ENCODE measurements at places on chromosomes 1 and 21.
A peak's percentile ranks its signal among the peaks of the same experiment; 100 is the strongest.

- peak; percentile 21 for DNase-seq
Measured at GRCh38 chr1:22919341-22920025, 53.2 kb downstream of the LACTBL1 start.

- DNase-seq = no peak
Measured at GRCh38 chr1:11151826-11152612, 37.1 kb upstream of the ANGPTL7 start.

GRCh38 chr1:203590603-203591002 is 36.0 kb upstream of the ATP2B4 start:
- DNase-seq = no peak

DNA sequence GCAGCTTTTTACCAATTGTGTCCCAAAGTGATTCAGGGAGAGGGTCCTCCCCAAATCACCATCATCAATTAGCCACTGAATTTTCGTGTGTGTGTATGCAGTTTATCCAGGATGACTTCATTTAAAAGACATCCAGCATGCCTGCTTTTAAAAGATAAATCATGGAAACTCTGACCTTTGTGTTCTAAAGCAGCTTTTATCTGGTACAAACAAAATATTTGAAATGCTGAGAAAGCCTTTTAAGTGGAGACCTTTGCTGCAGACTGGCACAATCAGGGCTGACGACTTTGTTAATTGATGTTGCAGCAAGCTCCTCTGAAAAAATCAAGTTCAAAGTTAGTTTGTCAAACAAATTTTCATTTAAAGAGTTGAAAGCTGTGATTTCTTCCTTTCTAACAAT is 104.7 kb downstream of the PCP4 start:
- no peak for DNase-seq

DNA sequence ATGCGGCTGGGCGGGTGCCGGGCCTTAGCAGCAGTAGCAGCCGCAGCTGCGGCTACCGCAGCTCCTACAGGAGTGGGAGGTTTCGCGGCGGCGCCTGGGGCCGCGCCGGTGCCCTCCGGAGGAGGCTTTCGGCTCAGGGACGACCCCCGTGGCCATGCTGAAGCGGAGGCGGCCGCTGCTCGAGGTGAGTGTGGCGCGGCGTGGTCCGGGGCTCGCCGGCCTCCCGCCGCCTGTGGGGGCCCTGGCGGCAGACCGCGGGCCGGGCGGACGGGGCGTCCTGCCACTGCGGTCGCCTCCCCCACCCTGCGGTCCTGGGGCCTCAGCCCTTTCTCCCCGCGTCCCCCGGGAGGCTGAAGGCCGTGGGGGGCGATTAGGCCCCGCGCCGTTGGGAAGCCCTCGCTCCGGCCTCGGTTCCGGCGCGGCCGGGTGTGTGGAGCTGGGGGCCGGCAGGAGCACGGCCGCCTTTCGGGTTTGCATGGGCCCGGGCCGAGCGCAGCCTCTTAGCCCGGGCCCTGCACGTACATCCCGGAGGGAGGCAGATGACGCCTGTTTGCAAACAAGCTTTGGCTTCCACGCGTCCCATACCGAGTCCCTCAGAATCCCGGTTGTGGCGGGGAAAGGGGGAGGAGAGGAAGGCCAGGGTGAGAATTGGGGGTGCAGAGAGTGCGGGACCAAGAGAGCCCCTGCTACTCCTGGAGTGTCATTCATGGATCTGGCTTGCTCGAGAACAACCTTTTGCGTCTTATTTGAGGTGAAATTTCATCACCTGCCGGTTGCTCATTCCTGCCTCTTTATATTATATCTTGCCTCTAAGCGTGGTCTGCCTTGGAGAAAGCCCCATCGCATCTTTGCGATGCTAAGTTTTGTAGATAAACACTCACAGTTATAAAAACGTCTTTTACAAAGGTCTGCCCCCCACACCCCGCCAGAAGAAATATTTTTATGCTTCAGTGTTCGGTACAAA is 613 bp downstream of the ZFYVE9 start:
- DNase-seq = peak; percentile 76

GRCh38 chr1:200038981-200039848 is 11.7 kb downstream of the NR5A2 start:
- peak; percentile 57 for DNase-seq

GRCh38 chr1:6414443-6414844 is 5.3 kb downstream of the HES2 start:
- peak; percentile 66 for DNase-seq

GRCh38 chr1:240947438-240948224 is 335.7 kb upstream of the GREM2 start:
- DNase-seq = no peak

GRCh38 chr1:12405325-12406210 is 175.7 kb downstream of the VPS13D start:
- DNase-seq = peak; percentile 18

GRCh38 chr1:45787905-45788304 is 15.5 kb upstream of the MAST2 start:
- no peak for DNase-seq

DNA sequence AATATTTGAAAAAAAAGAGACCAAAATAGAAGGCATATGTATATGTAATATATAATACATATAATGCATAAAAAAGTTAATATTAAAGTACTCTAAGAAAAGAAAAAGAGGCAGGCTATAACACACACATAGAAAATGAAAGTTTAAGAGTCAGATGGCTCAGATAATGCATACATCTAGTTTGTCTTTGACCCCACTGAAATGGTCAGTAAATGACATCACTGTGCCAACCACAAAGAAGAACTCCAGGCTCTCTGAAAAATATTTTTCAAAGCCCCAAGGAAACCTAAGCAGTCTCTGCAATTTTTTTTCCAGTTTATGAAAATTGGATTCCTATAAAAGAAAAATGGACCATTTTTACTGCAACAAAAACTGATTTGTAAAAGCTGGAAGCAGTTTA is 55.4 kb upstream of the SCYL3 start:
- peak; percentile 70 for DNase-seq

DNA sequence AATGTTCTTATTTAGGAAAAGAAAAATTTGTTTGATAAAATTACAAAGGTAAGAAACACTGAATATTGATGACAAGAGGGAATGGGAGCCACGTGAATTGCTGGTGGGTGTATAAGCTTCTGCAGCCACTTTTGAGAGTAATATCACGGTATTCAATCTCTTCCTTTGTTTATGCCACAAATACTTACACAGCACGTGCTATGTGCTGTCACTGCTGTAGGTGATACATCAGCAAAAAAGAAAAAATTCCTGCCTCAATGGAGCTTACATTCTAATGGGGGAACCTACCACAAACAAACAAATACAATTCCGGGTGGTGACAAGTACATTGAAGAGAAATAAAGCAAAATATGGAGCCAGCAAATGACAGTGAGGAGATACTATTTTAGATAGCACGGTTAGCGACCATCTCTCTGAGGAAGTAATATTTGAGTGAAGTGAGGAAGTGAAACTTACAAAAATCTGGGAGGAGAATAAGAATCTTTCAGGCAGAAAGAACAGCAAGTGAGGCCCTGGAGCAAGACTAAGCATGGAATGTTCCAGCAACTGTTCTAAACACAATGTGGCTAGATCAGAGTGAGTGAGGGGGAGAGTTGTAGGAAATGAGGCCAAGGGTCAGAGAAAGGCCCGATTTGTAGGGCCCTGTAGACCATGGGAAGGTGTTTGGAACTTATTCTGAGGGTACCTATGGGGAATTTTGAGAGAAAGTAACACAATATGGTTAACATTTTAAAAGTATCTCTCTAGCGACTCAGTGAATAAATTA is 2.6 kb upstream of the FCRLB start:
- DNase-seq = no peak

GRCh38 chr1:18732686-18733085 is 102.0 kb downstream of the PAX7 start:
- DNase-seq = no peak

- peak; percentile 52 for DNase-seq
Measured at GRCh38 chr1:193348091-193348768, 161.8 kb upstream of the B3GALT2 start.

GRCh38 chr1:24875257-24875656 is 54.8 kb downstream of the RUNX3 start:
- no peak for DNase-seq

DNA sequence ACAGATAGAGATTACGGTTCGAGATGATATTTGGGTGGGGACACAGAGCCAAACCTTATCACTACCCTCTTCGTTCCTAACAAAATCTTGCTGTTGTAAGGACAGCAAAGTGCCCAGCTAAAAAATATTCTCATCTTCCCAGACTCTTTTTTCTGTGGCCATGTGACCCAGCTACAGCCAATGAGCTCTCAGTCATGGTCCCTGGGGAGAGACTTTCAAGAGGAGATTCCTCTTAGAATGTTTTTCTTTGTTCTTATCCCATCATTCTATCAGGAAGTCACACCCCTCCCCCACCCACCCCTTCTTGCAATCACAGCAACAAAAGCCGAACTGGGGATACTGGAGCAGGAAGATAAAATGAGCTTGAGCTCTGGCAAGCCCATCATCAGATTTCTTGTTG is 247.1 kb downstream of the CHRM3 start:
- no peak for DNase-seq

- DNase-seq = peak; percentile 41
Measured at GRCh38 chr1:107662971-107663370, 302.0 kb downstream of the VAV3 start.

DNA sequence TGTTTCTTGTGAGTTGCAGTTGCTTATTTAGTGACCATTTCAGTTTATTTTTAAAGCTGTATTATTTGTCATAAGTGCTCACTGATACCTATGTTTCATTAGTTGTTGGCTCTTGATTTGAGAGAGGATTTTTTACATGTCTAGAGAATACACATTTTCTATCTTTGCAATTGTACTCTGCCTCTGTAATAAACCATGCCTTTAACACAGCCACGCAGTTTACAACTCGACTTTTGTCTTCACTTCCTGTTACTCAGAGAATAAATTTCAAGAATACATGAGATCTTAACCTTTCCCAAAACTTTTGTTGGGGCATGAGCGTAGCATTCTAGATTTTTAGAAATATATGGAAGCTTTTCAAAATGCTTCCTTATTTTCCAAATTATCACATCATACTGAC is 14.9 kb upstream of the ZNF678 start:
- DNase-seq = no peak

GRCh38 chr21:26933448-26933847 is 33.4 kb downstream of the ADAMTS5 start:
- no peak for DNase-seq

GRCh38 chr1:51444534-51445192 is 74.4 kb downstream of the EPS15 start:
- no peak for DNase-seq

DNA sequence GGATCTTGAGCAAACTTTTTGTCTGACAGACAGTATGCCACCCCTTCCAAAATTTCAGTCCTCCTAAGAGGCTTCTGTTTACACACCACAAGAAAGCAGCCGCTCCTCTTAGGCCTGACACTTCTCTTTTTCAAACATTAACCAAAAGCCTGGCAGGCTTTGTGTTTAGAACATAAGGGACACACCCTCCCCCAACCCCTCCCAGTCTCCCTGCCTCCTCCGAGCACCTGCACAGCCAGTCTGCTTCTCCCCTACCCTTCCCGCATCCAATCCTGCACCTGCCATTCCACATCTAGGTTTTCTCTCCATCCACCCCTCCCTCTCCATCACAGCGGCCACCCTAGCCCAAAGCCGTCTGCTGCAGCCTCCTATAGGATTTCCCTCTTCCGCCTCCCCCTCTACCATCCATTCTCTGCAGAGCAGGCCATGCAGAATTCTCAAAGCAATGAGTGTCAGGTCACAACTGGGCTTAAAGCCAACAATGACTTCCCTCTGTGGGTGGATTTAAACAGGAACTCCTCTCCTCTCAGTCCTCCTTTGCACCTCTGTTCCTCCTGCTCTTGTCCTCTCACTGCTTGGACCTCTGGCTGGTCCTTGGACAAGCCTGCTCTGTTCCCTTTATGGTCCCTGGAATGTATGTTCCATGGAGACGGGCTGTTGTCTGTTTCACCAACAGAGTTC is 478.2 kb downstream of the NPHP4 start:
- no peak for DNase-seq

GRCh38 chr1:234725177-234726132 is 115.5 kb upstream of the IRF2BP2 start:
- no peak for DNase-seq

DNA sequence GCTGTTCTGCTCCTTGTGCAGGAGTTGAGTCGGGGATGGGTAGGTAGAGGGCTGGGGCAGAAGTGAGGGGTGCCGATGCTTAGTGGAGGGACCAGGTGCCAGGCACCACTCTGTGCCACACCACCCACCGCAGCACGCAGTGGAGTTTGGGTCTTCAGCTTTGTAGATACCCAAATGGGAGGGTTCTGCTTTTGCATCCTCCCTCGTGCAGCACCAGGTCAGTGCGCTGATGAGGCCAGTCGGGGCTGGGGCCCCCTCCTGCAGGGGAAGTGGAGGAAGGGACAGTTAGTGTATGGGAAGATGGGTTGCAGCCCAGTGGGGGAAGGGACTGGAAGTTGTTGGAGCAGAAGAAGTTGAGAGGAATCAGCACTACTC is 244.0 kb downstream of the RHOU start:
- no peak for DNase-seq

DNA sequence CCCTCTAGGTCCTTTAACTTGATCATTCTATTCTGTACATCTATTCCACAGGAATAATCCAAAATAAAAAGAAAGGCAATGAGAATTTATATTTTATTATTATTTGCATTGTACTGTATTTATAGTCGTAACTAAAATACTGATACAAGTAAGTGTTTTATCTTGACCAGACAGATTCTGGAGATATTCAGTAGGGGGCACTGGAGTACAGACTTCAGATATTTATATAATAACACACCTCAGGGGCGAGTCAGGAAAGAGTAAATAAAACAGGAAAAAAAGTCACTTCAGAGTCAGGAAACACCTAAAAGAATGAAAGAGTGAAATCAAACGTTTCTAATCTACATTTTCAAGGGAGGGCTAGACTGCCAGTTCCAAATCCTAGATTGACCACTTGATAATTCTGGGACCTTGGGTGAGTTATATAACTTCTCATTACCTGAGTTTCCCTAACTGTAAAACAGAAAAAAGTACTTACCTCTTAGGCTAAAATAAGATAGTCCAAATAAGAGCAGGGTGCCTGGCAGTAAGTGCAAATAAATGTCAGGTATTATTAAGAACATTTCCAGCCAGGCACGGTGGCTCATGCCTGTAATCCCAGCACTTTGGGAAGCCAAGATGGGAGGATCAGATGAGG is 31.1 kb upstream of the MTF1 start:
- DNase-seq = peak; percentile 49

- no peak for DNase-seq
Measured at GRCh38 chr1:49213301-49213700, 436.6 kb upstream of the BEND5 start.

GRCh38 chr1:186212568-186213224 is 162.4 kb downstream of the TPR start:
- peak; percentile 94 for DNase-seq

DNA sequence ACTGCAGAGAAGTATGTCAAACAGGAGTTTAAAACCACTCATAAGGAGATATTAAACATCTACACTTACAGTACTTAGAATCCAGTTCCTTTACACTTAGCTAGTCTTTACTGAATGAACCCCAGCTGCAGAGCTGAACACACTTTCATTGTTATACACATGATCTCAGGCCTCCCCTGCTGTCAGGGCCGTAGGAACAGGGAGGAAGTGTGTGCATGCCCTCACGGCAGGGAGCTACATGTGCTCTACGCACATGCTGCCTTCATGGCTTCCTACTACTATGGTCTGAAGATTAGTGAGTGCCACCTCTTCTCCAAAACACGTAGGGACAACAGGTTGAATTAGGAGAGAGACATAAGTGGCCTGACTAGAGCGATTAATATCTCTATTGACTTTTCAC is 191.5 kb downstream of the SIPA1L2 start:
- DNase-seq = no peak

- peak; percentile 74 for DNase-seq
Measured at GRCh38 chr1:215568299-215568692, 1.2 kb downstream of the KCTD3 start.

GRCh38 chr1:25993197-25993951 is 4.5 kb downstream of the PAFAH2 start:
- no peak for DNase-seq

All from adipocyte (in vitro differentiated cells).